ENCODE measurements at places on chromosomes 16 and 17.

DNA sequence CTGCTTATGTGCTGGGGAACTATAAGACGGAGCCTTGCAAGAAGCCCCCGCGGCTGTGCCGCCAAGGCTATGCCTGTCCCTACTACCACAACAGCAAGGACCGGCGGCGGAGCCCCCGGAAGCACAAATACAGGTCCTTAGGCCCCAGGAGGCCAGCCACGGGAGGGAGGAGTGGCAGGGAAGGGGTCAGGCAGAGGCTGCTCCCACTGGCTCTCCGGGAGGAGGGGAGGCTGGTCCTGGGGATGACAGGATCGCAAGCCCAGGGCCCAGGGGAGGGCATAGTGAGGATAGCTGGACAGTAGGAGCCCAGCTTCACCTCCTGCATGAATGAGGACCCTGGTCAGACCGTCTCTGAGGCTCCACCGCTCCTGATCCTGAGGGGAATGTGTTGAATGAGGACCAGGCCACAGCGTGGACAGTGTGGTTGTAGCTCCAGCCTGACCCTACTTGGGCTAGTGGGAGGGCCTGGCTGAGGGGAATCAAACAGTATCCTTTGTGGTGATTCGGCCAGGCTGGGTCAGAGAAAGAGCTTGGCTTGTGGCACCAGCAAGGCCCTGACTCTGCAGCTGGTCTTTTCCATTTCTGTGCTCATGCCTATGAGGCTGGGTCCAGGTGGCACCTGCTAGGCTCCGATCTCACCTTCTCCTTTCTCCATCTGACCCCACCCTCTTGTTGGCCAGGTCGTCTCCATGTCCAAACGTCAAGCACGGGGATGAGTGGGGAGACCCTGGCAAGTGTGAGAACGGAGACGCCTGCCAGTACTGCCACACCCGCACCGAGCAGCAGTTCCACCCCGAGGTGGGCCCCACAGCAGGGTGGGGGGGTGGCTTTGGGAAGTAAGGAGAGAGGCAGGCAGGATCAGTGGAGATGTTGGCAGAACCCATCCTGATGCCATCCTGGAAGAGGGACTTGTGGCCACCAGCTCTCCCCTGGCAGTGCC, 28.7 kb downstream of the UNK start:
- no peak for DNase-seq

- DNase-seq, result no peak
These were observed 113.6 kb downstream of the SNX29 start for GRCh38 chr16:12090151-12090530.

GRCh38 chr17:17205368-17206123, 587 bp downstream of the PLD6 start:
- peak; percentile 80 for DNase-seq

- DNase-seq, result peak; percentile 96
These were observed at the start of gene CBX1 for GRCh38 chr17:48101012-48101720. Gene CBX1, minus strand, starts transcription at chr17:48101478. Its CDS starts 24,474 bp downstream, at chr17:48077004.

DNA sequence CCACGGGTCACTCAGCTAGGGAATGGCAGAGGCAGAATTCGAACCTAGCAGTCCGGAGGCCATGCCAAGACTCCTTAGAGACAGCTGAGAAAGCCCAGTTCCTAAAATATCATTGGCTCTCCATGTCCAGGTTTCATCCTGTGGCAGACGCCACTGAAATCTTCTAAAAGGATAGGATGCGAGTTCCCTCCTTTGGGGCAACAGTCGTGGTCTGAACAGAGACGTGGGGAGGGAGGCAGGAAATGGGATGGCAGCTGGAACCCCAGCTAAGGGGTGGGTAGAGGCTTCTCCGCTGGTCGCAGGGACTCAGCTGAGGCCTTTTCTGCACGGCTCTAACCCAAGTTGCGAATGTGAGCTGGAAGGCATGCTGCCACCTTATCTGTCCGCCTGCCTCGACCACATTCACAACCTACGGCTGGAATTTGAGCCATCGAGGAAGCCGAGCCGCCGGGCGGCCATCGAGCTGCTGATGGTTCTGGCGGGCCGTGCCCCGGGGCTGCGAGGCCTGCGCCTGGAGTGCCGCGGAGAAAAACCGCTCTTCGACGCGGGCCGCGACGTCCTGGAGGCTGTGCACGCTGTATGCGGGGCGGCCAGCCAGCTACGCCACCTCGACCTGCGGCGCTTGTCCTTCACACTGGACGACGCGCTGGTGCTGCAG, 1.9 kb upstream of the HSF4 start:
- peak; percentile 38 for DNase-seq

DNA sequence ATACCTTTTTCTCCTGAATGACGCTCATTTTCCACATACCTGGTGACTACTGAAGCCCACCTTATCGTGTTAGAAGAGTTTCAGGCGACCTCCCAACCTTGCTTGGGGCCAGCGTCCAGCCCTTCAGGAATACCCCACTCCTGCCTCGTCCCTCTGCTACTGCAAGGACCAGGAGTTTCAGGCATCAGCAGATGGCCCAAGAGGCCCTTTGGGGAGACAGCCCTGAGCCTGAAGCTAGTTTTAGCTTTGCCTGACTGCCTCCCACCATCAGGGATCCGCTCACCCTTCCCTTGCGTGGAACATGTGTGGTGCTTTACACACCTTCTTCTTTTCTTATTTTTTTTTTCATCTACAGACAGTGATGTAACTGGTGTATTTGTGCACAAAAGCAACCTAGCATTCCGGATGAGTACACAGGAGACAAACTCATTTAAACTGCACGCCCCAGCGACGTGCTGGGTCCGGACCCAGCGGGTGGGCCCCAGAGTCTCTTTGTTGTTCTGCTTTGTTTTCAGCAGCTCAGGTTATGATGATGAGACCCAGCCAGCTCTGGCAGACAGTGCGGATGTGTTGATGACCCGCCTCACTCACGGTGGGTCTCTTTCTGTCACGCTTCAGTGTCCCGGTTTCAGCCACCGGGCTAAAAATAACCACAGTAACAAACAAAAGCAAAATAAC, 242.4 kb downstream of the C16orf95 start:
- no peak for DNase-seq

- no peak for DNase-seq
These were observed 2287.7 kb downstream of the TP53TG3F start for GRCh38 chr16:35746963-35747657.

DNA sequence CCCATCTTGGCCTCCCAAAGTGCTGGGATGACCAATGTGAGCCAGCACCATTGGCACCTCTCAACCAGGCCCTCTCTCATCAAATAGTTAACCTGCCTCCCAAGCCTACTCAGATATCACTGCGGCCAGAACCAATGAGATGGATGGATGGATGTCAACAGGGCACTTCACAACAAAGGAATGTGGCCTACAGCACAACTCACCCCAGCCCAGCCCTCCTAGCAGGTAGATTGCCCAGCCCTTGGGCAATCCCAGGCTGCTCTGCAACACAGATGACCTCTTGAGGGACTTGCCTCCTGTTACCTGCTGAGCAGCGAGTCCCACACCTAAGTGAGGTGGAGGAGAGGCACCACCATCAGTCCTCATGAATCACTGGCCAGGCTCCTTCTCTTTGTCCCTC, 22.6 kb upstream of the KIFC3 start:
- no peak for DNase-seq

DNA sequence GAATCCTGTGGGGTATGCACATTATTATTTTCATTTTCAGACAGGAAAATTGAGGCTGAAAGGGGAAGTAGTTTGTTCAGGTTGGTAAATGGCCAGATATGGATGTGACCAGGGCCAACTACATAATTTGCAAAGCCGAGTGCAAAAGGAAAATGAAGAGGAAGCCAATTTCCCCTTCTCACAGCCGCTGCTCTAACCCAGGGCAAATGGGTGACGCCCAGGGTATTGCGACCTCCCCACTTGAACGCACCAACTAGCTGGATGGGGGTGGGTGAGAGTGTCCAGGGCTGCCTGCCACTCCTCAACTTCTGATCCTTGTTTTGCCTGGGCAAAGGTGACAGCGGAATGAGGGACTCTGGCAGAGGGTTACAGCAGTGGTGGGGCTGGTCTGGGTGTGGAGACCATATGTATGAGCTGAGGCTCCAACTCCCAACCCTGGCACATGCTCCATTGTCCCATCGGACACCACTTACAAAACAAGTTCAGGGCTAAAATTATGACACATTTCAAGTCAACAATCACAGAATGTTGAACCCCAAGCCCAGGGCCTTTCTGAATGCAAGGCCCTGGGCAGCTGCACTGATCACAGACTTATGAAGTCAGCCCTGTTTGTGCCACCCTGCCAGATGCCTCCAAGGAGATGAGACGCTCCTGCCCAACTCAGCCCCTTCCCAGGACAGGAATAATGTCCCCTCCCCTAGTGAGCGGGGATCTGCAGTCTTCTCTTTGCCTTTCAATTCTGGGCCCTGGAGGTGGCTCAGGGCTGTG, 1.7 kb downstream of the ANKRD40CL start:
- DNase-seq, result peak; percentile 54

- peak; percentile 69 for DNase-seq
These were observed 13.4 kb downstream of the EPN2 start for GRCh38 chr17:19250421-19251173.

DNA sequence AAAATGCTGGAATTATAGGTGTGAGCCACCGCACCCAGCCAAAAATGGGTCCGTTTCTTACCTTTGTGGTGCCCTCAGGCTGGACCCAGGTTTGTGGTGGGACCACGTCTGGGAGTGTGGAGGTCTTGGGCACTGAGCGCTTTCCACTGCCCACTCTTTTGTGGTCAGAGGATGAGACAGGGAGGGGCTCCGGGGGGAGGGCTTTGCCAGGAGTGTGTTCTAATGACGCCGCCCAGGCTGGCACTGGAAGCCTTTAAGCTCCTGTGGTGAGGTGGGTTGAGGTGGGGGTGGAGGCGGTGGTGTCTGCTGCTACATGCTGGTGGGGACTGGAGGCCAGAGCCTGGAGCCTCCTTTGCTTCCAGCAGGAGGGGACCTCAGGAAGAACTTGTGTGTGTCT, 12.8 kb upstream of the ADCY7 start:
- peak; percentile 41 for DNase-seq

GRCh38 chr17:15332338-15332737, 9.1 kb downstream of the TEKT3 start:
- no peak for DNase-seq

GRCh38 chr17:28643983-28644786, 773 bp downstream of the BLTP2 start:
- peak; percentile 66 for DNase-seq

DNA sequence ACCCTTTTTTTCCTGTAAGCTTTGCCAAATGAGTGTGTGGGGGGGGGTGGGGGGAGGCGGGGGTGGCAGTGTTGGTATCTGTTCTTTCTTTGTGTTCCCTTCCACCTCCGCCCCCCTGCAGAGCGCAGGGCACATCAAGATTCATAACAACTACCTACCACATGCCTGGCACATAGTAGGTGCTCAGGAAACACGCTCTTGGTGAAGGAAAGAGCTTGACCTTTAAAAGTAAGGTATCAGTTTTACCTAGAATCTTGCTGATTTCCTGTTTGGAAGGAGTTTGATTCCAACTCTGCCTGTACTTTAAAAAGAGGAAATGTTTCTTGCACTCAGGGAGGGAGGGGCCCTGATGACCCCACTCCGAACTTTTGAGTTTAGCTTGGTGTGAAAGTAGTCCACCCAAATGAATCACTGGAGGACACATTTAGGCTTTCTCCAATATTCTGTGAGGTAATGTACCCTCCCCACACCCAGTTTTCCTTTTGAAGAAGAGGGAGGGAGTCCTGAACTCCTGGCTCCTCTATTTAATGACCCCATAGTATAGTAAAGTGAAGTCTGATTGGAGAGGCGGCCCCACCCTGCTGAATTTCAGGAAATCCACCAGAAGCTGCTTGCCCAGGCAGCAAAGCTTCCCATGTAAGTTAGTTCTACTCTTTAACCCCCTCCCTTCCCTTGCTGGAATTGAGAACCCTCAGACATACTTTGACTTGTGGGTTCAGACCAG, 560 bp upstream of the FAM20A start:
- no peak for DNase-seq

GRCh38 chr16:77211880-77212740, 12.9 kb downstream of the SYCE1L start:
- DNase-seq, result peak; percentile 57

GRCh38 chr17:73013816-73014663, 78.4 kb downstream of the SLC39A11 start:
- DNase-seq, result no peak

DNA sequence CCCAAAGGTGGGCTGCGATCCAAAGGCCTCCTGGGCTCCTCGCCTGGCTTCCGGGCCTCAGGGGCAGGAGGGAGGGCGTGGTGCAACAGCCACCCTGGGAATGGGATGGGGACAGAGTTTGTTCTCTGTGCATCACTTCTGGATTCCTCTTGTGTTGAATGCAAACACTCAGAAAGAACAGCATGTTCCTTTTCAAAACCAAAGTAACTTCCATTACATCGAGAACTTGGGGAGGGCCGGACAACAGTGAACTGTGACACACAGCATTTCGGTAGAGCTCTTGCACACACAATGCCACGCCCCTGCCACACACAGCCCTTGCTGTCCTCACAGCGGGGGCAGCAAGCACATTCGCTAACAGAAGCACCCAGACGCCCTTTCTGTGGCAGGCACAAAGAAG, 36.1 kb upstream of the FASN start:
- DNase-seq, result peak; percentile 36

- DNase-seq, result no peak
These were observed 9.7 kb upstream of the ZFP1 start for GRCh38 chr16:75138636-75139035.

- DNase-seq, result no peak
These were observed 13.4 kb upstream of the MEIOC start for GRCh38 chr17:44642834-44643233.

GRCh38 chr17:66522591-66523272, 220.3 kb downstream of the PRKCA start:
- DNase-seq, result no peak

- DNase-seq, result no peak
These were observed 486 bp downstream of the PIGS start for GRCh38 chr17:28570716-28571360.

DNA sequence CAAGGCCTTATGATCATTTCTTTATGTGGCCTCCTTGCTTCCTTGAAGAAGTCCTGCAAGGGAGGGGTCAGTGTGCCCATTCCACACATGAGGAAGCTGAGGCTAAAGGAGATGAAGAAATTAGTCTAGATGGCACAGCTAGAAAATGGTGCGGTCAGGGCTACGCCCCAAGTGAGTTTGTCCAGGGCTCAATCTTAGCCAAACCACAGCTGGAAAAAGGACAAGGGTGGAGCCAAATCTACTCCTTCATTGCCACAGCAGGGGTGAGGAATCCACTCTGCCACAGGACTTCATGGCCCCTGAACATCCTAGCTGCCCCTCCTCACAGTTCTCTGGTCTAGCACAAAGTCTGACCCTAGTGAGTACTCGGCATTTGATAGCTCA, 16.2 kb downstream of the BEAN1 start:
- DNase-seq, result no peak

- peak; percentile 45 for DNase-seq
These were observed 18.8 kb upstream of the GAA start for GRCh38 chr17:80082403-80083135.

DNA sequence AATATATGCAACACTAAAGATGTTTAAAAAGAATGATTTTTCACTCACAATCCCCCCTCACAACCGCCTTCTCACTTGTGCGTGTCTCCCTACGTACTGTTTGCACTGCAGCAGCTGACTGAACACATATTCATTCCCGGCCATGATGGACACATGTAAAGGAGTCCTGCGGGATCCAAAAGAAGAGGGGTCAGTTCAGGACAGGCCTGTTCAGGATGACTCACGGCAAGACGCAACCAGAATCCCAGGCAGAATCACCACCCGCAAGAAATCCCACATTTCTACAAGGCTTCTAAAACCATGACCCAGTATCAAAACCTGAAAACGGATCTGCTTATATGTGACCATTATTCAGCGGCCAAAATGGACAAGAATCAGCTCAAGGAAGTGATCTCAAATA, 52.3 kb downstream of the CYB5D2 start:
- no peak for DNase-seq

All from psoas muscle (tissue), 8 donors.